ENCODE measurements at places on chromosomes 16 and 17.

- no peak for DNase-seq
These were observed 10.3 kb downstream of the NSMCE1 start for GRCh38 chr16:27258241-27258734.

- DNase-seq = no peak
These were observed 5.9 kb upstream of the AATK start for GRCh38 chr17:81171941-81172340.

GRCh38 chr17:50308666-50309065 lies 34.4 kb downstream of the TMEM92 start:
- no peak for DNase-seq

- DNase-seq = no peak
These were observed 121.8 kb upstream of the IRX5 start for GRCh38 chr16:54808890-54809289.

GRCh38 chr17:17433000-17433703 lies 43.6 kb upstream of the MED9 start:
- DNase-seq = no peak

DNA sequence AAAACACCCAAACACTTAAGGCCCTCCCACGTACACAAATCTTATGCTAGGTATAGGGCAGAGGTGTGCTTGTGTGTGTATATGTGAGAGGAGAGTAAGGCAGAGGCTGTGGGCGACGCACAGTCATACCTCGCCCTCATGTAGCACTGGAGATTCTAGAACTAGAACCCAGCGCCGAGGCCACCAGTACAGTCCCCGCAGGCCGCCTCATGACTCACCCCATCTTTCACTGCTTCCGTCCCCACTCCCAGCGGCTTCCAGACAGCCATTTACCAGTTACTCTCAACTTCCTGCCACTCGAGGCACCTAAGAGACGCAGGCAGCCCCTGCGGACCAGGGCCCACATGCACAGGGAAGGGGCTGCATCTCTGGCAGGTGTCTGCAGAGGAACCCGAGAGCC lies 23.2 kb upstream of the CYTH1 start:
- no peak for DNase-seq

DNA sequence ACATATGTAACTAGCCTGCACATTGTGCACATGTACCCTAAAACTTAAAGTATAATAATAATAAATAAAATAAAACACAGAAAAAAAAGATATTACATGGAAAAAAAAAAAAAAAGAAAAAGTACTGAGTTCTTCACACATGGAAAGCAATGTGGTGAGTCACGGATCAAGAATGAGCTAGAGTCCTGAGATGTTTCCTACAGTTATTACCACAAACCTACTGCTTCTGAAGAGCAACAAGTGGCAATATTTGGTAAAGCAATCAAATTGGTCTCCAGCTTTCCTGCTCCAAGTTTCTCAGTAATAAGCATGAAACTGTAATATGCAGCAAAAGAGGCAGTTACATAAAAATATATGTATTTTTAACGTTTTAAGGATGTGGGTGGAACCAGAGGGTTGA lies 223.3 kb upstream of the SALL1 start:
- no peak for DNase-seq

GRCh38 chr16:7391694-7392093 lies 59.0 kb downstream of the RBFOX1 start:
- DNase-seq = no peak

DNA sequence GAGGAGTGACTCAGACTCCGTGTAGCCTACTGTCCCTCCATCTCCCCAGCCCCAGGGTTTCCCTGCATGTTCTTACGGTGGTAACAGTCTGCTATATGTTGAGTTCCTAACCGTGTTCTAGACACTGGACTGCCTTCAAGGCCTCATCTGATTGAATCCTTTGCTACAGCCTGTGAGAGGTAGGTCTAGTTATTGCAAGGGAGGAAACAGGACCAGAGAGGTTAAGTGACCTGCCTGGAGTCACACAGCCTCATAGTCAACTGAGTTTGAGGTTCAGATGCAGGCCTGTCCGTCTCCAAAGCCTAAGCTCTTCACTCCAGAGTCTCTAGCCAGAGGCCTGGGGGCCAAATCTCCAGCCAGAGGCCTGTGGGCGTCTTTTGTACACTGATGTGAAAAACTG lies 98.0 kb downstream of the SDR42E1 start:
- DNase-seq = no peak

GRCh38 chr17:50781167-50781566 lies 13.8 kb upstream of the ANKRD40CL start:
- DNase-seq = no peak

- DNase-seq = no peak
These were observed 38.0 kb upstream of the NOL11 start for GRCh38 chr17:67679721-67680120.

GRCh38 chr17:61007980-61008379 lies 330.3 kb downstream of the BCAS3 start:
- DNase-seq = no peak

GRCh38 chr17:13776027-13776551 lies 174.4 kb upstream of the HS3ST3A1 start:
- DNase-seq = no peak

GRCh38 chr16:54123766-54124165 lies 162.8 kb downstream of the IRX3 start:
- DNase-seq = no peak
